ENCODE measurements at places on chromosomes 6 and 20.
A peak's percentile ranks its signal among the peaks of the same experiment; 100 is the strongest.

DNA sequence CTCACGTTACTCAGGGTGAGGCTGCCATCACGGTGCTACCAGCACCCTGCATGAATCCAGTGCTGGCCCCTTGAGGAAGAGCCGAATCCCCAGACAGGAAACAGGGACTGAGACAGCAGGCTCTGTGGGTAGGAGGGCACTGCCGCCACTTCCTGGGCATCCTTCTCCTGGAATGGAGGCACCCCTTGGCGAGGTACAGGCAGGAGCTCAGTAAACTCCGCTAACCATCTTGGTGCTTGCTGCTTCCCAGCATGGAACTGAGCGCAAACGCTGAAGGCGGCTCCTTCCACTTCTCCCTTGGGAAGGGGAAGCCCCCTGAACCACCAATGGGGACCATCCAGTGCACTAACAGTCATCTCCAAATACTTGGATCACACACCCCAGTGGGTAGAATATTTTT, 13.5 kb upstream of the CCDC167 start:
- no peak for DNase-seq

GRCh38 chr6:47483516-47483852, 5.9 kb downstream of the CD2AP start:
- DNase-seq, result no peak

DNA sequence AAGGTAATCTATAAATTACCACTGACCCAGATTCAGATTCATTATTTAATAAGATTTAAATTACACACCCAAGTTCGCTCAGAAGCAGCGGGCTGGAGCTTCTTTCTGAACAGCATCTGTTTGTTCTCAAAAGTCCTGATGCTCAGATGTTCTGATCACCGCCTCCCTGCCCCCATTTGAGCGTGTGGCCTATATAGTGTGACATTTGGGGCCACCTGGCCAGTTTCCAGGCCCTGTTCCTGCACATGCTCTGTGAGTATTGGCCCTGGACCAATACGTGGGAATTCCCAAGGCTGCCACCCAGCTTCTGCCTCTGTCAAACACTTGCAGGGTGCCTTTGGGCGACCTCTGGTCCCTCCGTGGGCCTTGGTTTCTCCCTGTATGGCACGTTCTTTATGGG, 228.8 kb downstream of the TFAP2C start:
- no peak for DNase-seq

DNA sequence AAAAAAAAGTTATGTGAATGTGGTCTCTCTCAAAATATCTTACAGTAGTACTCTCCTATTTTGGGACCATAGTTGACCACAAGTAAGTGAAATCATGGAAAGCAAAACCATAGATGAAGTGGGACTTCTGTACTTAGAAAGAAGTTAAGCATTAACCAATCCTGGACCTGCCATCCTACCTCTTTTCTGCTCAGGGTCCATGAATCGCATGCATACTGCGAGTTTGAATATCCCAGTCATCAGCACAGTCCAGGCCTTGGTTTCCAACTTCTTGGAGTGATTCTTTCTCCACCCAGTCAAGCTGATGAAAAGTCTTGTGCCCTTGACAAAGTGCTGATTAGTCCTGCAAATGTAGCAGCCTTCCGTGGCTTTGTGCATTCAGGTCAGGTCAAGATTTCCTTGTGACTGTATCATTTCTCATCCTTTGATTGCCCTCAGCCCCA, 46.0 kb downstream of the RNF217 start:
- DNase-seq, result no peak

DNA sequence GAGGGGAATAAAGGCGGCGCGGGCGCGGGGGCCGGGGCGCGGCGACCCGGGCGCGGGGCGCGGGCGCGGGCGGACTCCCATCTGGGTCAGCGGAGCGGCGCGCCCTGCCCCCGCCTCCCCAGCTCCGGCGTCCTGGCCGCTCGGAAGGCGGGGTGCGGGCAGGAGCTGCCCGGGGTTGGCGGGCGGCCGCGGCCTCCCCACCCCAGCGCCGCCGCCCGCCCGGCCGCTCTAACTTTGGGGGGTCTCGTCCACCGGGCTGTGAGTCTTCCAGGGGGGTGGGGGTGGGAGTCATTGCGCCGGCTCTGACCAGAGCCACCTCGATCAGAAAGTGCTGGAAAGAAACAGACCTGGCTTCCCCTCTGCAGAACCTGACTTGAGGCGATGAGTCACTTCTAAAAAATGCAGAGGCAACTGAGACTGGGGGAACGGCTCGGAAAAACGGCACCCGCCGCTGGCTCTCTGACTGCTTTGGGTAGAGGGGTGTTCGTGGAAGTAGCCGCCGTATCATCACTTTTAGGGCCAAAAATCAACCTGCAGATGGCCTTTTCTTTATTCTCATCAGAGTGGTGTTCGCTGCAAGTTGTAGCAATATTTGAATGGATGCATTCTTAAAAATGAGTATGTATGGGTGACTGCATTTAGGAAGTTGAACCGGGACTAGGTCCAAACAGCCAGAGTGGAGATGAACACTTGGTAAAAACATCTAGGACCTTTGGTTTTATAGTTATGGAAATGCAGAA, 667 bp downstream of the CAP2 start:
- DNase-seq, result no peak

GRCh38 chr6:168640768-168641167, 199.8 kb downstream of the SMOC2 start:
- no peak for DNase-seq

- no peak for DNase-seq
Observed at GRCh38 chr20:20085812-20086211, 33.5 kb downstream of the CFAP61 start.

- no peak for DNase-seq
Observed at GRCh38 chr6:145895802-145896201, 68.4 kb downstream of the SHPRH start.

DNA sequence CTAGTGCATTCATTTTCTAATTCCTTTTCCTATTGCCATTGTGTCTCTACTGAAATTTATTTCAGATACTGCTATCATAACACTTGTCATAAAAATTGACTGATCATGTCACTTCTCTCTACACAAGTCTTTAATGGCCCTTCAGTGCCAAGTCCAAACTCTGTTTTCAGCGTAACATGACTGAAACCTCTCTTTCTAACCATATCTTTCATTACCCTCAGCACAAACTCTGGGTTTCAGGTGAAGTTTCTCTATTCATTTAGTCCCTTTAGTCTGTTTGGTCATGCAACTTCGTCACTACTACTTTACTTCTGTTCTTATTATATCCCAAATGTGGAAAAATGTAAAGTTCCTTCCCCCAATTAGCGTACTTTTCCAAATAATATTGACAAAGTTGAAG, 234.9 kb downstream of the OGFRL1 start:
- no peak for DNase-seq

- DNase-seq, result no peak
Observed at GRCh38 chr6:132816660-132817059, 2.3 kb downstream of the RPS12 start.

GRCh38 chr20:32661820-32662528, 11.8 kb downstream of the C20orf203 start:
- no peak for DNase-seq

- DNase-seq, result no peak
Observed at GRCh38 chr6:20098267-20098876, 113.9 kb downstream of the MBOAT1 start.

- DNase-seq, result no peak
Observed at GRCh38 chr6:3785745-3786098, 34.2 kb upstream of the PXDC1 start.

DNA sequence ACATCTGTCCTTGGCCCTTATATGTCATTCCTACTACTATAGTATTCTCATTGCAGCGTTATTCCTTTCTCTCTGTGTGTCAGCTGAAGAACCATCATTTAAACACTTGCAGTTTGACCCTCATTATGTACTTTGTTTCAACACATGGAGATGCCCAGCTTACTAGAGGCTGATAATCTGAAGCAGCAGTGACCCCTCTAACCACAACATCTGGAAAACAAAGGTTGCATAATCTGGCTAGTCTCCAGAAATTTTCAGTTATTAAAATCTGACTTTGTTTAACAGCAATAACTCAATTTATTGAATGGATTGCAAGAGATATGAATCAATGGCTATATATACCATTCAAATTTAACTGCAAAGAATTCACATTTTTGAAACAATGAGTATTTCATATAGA, 6.6 kb upstream of the PHIP start:
- DNase-seq, result no peak

GRCh38 chr20:63653041-63653973, at the start of gene STMN3:
Gene STMN3, minus strand, starts transcription at chr20:63653424. Its CDS starts 79 bp downstream, at chr20:63653345.
- DNase-seq, result peak; percentile 66

- no peak for DNase-seq
Observed at GRCh38 chr6:68364271-68364805, 270.7 kb upstream of the ADGRB3 start.

GRCh38 chr6:15420959-15421438, 175.1 kb downstream of the JARID2 start:
- DNase-seq, result no peak

- DNase-seq, result no peak
Observed at GRCh38 chr6:143197377-143197776, 136.7 kb downstream of the AIG1 start.
